Esophagus squamous epithelium (tissue), 5 donors: ENCODE measurements at places on chromosomes 6 and 20.

GRCh38 chr6:125752773-125753172 is 3.3 kb downstream of the HEY2 start:
- DNase-seq = no peak

DNA sequence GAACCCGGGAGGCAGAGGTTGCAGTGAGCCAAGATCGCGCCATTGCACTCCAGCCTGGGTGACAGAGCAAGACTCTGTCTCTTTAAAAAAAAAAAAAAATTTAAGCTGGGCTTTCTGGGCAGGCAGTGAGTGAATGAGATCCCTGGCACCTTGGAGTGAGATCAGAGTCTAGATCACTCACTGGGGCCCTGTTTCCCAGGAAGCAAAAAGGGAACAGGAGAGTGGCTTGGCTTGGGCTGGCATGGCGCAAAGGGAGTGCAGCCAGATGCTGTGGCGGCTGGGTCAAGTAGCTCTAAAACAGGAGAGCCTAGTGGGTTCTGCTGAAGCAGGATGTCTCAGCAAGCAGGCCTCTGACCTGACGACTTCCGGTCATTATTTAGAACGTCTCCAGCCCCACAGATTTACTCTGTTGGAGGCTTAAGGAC is 10.4 kb downstream of the PLCG1 start:
- DNase-seq = no peak

DNA sequence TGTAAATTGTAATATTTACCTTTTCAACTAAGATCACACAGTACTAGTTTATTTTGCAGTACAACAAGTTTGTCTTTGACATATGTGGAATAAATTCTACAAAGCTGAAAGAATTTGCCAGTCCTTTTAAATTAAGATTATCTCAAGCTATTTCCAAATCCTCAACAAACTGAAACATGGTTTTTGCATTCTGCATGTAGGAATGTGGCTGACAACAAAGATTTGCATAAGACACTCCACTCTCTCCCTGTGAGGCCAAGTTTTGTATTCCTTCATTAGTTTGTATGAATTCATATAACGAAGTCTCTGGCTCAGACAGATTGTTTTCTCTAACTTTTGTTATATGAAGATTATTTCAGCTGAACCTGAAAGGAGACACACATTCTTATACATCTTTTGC is 124.1 kb upstream of the THEMIS start:
- no peak for DNase-seq

- no peak for DNase-seq
Observed at GRCh38 chr6:142399739-142400138, 97.9 kb downstream of the ADGRG6 start.
